Left forelimb (tissue), 1 donor: ENCODE measurements at places on chromosomes 3 and 15.

GRCh38 chr3:37241880-37242279 lies 67.5 kb upstream of the LRRFIP2 start:
- DNase-seq, result no peak

DNA sequence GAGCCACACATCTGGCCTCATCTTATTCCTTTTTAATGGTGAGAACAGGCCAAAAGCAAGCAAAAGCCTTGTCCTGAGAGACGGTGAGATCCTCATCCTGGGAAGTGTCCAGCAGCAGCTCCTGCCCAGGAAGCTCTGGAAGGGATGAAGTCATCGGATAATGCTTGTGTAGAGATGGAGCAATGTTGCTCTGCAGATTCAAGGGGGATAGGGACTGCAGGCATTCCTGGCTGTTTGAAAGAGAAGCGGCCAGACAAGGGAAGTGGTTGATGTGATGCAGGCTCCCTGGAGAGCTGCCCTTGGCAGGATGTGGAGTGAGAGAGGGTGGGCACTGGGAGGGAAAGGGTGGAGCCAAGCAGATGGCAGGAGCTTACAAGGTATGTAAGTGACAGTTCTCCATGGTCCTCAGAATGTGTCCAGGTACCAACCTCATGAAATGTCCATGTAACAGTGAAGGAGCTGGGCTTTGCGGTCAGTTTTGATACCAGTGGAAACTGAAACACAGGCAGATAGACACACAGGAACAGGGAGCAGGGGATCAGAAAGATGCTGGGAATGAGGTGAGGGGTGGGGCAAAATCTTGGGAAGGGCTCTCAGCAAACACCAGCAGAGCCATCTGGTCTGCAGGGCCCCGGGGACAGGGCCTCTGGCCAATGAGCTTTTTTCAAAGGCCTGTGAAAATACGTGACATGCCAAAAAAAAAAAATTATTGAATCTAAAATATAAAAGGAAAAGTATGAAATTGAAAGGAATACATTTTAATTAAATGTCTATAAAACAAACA lies 32.2 kb upstream of the LACTB start:
- DNase-seq, result peak; percentile 75

GRCh38 chr3:54134155-54134554 lies 11.8 kb downstream of the CACNA2D3 start:
- no peak for DNase-seq

GRCh38 chr3:15602146-15602536 lies 596 bp downstream of the BTD start:
- no peak for DNase-seq

DNA sequence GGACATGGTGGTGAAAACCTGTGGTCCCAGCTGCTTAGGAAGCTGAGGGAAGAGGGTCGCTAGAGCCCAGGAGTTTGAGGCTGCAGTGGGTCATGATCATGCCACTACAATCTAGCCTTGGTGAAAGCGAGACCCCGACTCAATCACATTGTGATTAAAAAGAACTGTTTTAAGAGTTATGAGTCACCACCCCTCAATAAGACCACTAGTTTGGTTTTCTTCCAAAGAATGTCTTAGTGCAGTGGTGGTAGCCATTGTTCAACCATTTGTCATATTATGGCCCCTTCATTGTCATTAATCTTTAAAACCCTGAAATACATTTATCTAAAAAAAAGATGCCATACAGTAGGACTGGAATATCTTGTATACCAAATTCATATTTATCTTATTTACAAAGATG lies 48.8 kb downstream of the BLM start:
- DNase-seq, result no peak

GRCh38 chr3:45590256-45590655 lies 4.3 kb upstream of the LIMD1 start:
- DNase-seq, result no peak

DNA sequence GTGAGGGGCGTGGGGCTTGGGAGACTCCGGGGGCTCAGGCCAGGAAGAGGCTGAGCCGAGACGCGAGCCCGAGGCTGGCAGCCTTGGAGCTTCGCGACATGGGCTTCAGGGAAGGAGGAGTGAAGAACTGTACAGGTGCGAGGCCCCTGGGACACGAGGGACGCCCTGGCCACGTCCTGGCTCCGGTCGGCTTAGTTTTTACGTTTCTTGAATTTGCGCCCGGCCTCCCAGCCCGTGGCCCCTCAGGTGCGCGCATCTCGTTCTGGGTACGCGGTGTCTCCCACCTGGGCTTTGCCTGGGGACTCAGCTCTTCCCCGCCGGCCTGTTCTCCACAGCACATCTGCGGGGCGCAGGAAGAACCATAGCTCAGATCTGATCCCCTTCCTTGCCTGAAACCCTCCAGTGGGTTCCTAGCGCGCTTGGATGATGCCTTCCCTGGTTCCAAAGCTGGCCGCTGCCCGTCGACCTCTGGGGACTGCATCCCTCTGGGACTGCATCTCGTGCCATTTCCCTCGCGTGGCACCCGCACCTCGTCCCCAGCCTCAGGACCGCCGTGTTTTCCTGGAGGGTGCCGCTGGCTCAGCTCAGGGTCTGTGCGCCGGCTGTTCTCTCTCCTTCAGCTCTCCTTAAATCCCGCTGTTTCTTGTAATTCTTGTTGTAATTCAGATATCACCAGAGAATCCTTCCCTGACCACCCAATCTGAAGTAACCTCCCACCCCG lies 614 bp downstream of the CHCHD6 start:
- no peak for DNase-seq
